Renal cortex interstitium (tissue), 15 donors: ENCODE measurements at places on chromosomes 5 and 9. TPM values are rescaled to one million over a fixed set of nuclear protein-coding genes. Genes with fewer than 3 reads are reported as not detected.

GRCh38 chr5:151740336-151740942 lies 18.0 kb downstream of the ATOX1 start:
- peak; percentile 71 for DNase-seq

DNA sequence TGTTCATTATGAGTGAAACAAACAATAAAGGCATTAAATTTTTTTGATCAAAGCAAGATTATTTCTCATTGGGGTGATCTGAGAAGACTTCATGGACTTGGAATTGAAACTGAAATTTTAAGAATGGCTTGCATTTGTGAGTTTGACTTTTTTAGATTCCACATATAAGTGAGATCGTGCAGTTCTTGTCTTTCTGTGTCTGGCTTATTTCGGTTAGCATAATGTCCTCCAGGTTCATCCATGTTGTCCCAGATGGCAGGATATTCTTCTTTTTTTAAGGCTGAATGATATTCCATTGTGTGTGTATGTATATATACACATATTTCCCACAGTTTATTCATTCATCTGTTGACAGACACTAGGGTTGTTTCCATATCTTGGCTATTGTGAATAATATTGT lies 716.5 kb downstream of the PRELID2 start:
- DNase-seq: no peak

DNA sequence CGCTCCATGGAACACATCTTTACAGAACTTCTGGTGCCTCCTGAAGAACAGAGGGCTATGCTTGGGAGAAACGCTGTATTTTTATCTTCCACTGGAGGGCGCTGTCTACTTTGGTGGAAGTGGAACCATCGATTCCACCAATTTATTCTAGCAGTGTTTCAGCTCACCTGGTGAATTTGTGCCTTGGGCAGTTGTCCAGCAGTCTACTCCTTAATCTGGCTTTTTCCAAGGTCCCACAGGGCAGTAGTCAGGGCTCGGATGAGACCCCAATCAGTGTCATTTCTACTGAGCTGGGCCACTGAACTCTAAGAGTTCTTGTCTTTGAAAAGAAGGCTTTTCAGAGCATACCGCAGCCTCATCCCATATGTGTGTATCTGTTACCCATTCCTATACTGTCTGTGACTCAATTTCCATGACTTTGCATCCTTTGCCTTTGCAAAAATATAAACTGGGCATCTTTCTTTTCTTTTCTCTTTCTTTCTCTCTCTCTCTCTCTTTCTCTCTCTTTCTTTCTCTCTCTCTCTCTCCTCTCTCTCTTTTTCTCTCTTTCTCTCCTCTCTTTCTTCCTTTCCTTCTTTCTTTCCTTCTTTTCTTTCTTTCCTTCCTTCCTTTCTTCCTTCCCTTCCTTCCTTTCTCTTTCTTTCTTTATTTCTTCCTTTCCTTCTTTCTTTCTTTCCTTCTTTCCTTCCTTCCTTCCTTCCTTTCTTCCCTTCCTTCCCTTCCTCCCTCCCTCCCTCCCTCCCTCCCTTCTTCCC lies 138.4 kb upstream of the ZNF618 start:
- DNase-seq: no peak

DNA sequence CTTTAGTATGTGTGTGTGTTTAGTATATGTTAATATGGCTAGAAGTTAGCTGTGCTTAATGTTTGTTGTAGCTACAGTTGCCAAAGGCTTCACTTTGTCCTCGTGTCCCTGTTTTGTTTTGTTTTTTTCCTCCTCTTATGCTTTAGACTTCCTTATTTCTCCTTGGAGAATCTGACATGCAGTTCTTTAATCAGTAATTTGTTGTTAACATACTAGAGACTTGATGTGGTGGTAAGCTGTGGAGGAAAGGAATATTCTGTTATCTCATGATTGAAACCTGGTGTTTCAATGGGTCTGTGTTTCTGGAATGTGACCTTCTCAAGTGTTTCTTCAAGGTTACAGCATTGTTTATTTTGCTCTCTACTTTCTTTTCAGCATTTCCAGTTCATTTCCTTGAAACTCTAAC lies 515.6 kb upstream of the ST8SIA4 start:
- DNase-seq: no peak

SLC6A3 gene
- polyA plus RNA-seq: 0.24 TPM

CDH10 gene
- 6.6 TPM for polyA plus RNA-seq

INSL4 gene
- polyA plus RNA-seq: not detected

EGFLAM gene
- polyA plus RNA-seq: 11.5 TPM
